ENCODE measurements at places on chromosomes 16 and 17.

DNA sequence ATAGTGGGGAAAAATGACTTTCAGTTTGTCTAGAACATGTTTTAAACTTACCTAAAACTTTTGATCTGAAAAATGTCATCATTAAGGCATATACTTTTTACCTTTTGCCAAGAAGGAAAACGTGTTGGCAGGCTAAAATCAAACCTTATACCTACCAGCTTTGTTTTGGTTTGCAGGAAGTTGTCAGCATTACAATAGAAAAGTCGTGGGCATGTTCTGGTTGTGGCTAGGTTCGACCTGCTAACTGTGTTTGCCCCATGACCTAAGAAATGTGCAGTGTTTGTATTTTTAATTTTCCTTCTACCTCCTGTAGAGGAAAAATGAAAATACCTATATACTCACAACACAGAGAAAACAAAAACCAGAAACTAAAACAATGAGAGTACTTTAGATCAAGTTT lies 13.0 kb downstream of the SKAP1 start:
- DNase-seq: no peak

GRCh38 chr16:1180549-1181403 lies 27.9 kb downstream of the CACNA1H start:
- no peak for DNase-seq

GRCh38 chr16:2350500-2350899 lies 10.0 kb upstream of the ABCA3 start:
- no peak for DNase-seq

GRCh38 chr17:4951486-4951885 lies 567 bp downstream of the ENO3 start:
- no peak for DNase-seq

- no peak for DNase-seq
Measured at GRCh38 chr16:17342031-17342430, 128.7 kb downstream of the XYLT1 start.

- DNase-seq: no peak
Measured at GRCh38 chr17:2184993-2185931, 118.3 kb downstream of the SMG6 start.
